ENCODE measurements at places on chromosomes 7 and 10. TPM values are rescaled to one million over a fixed set of nuclear protein-coding genes. Genes with fewer than 3 reads are reported as not detected.

The NODAL gene
- total RNA-seq: not detected

The GIMAP4 gene
- not detected for total RNA-seq

The CCDC146 gene
- 0.67 TPM for total RNA-seq

The ZNF804B gene
- not detected for total RNA-seq

The CPED1 gene
- not detected for total RNA-seq

The CALHM2 gene
- 4.7 TPM for total RNA-seq

The CNNM1 gene
- 22.8 TPM for total RNA-seq

All from A549 treated with AZD2906 at 1 μM for 4 hours (cell line).